Stimulated activated CD8-positive, alpha-beta memory T cell treated with anti-CD3 and anti-CD28 coated beads, Interleukin-7, amount 100 ng/mL, for 24 hours (primary cell): ENCODE measurements at places on chromosomes 13 and 19.

DNA sequence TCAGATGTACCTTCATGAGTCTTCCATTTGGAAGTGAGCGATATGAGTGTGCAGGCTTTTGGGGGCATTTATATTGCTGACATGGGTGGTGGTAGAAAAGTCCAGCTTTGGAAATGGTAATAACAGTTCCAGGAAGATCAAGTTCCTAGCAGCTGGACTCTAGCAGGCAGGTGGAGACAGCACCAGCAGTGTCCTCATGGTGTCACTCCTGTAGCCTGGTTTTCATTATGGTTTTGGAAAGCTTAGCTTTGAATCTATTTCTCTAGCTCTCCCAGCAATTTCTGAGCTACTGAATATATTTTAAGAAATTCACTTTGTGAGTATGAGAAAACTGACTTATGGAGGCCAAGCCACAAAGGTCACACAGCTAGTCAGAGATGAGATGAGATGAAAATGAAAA, 523.2 kb upstream of the HTR2A start:
- DNase-seq: no peak

DNA sequence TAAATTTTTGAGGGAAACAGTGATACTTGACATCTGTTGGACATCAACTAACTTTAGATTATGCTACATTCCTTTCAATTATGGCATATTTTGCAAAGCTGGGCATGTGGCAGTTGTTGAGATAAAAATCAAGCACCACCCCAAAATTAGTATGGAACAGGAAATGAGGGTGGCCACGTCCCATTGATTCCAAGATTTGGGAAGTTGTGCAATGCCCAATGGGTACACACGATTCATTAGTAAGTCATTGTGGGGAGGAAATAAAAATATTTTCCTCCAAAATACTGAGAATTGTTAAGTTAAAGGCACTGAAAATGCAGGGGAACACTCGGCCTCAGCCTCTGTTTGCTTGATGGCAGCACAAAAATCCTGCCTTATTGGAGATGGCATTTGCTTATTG, 7.6 kb downstream of the ERICH6B start:
- DNase-seq: no peak

- no peak for DNase-seq
Observed at GRCh38 chr19:46404753-46405468, 8.5 kb downstream of the CCDC8 start.

DNA sequence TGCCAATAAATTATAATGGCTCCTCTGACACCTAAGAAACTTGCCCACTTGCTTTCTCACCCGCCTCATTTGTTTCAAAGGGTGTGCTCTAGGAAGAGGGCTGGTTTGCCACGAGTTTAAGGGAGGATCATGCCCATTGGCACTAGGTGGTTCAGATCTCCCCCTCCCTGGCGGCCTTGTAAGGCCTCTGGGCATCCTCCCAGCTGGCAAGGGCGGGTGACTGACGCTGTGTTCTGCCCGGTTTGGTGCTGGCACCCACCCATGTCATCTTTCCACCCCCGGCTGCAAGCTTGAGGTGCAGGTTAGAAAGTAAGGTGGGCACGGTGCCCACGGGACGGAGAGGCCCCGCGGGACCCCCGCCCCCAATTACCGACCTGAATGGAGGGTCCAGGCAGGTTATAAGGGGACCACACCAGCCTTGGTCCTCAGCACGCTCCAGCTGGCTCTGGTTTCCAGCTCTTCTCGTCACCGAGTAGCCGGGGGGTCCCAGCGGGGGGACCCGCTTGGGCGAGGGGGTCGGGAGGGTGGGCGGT, 90.4 kb downstream of the PTPRS start:
- no peak for DNase-seq

GRCh38 chr19:16886305-16886880, 2.4 kb upstream of the F2RL3 start:
- DNase-seq: no peak

GRCh38 chr19:5588906-5589676, 21.3 kb upstream of the TINCR start:
- no peak for DNase-seq

GRCh38 chr13:32028711-32029110, 2.9 kb upstream of the FRY start:
- no peak for DNase-seq

- no peak for DNase-seq
Observed at GRCh38 chr19:43438291-43439031, 23.8 kb downstream of the TEX101 start.

DNA sequence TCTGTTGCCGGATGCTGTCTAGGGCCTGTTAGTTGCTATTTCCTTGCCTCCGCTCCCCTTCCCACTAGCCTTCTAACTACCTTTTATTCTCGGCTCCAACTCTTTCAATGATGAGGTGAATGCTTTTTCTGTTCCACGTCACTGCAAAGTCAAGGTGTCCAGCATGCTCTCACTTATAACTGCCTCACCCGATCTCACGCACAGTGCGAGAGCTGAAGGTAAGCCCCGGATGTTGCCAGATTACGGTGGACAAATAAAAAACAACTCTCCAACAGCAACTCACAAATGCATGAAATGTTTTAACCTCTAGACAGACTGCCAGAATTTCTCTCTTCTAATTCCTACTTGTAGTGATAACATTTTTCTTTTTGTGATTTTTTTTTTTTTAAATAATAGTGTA, 169.9 kb downstream of the STK24 start:
- DNase-seq: no peak

DNA sequence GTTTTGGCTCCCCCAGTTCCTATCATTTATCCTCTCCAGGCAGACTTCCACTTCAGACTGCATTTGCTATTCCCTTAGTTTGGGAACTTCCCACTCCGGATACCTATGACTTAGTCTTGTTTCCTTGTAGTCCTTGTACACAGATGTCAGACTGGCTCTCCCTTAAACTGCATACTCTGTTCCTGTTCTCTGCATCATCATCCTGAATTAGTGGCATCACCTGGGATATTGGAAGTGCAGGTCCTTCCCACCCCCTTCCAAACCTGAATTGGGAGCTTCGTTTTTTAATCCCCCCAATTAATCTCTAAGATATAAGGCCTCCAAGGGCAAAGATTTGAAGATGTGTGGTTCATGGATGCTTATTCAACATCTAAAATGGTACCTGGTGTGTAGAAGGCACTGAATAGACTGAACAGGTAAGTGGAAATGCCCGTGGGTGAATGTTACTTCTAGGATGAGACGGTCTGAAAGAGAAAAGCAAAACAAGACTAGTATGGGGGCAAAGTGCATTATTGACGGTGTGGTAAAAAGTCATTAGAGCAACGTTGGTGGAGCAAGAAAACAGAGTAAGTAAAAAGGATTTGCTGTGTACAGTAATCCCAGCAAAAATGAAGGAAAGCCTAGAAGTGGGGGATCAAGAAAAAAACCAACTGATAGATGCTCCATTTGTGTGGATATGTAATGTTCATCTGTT, 9.6 kb downstream of the MIR17HG start:
- no peak for DNase-seq

- DNase-seq: no peak
Observed at GRCh38 chr13:97537110-97537509, 103.1 kb downstream of the RAP2A start.

- DNase-seq: no peak
Observed at GRCh38 chr19:19368087-19368486, 37.4 kb upstream of the GATAD2A start.

DNA sequence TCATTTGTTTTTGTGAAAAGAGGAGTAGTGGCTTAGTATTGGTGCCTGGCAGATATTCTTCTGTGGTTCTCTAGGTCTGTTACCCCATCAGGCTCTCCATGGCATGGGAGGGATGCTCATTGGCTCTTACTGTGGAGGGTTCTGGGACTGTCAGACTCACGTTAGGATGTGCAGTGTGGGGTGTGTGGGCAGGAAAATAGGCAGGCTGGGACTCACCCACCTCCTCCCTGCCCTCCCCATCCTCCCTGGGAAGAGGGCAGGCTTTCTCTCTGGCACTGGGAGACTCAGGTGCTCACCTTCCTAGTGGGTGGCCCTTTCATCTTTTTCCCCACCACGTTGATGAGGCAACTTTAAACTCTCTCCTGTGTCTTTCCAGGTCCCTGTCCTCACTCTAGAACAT, 44.2 kb downstream of the ZNF536 start:
- DNase-seq: no peak

GRCh38 chr13:23271331-23271730, 90.6 kb downstream of the SGCG start:
- DNase-seq: no peak

- DNase-seq: no peak
Observed at GRCh38 chr13:63741029-63741813, 2325.6 kb upstream of the PCDH20 start.

DNA sequence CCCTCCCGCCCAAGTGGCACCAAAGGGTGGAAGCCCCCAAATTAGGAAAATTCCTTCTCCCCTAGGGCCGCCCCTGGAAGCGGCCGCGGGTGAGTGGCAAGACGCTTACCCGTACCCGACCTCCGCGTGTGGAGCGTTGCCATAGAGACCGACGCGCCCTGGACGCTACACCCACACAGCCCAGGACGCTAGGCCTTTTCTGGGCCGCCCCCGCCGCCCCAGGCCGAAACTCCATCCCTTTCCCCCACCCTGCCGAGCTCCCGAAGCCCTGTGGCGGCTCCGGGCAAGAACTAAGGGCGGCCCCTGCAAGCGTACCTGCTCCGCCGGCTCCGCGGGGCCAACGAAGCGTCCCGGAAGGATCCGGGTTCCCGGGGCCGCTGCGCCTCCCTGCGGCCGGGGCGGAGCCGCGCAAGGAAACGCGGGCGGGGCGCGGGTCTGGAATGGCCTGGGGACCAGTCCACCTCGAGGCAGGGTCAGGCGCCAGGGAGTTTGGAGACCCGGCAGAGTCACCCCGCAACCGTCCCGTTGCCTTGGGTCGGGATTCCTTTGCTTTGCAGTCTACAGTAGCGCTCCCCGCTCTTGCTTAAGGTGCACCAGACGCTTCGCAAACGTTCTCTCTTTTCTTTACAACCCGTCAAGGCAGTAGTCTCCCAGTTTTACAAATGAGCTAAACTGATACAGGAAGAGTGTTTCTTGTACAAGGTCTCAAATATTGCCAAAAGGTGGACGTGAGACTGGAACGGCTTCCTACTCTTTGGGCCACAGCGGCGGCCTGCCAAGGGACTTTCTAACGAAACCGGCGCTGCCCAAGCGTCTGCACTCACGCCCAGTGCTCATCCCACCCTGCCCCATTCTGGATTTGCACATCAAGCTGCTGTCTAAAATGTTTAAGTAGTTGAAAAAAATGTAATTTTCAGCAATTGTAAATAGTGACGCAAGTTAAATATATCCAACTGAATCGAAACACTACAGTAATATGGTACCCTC, at the start of gene NEK5:
TSS of gene NEK5 (minus strand) at position 360 of the 987 bp plus-strand sequence. CDS start 1,591 bp downstream, outside the sequence.
- peak; percentile 11 for DNase-seq

GRCh38 chr13:43720780-43721397, 65.9 kb downstream of the ENOX1 start:
- DNase-seq: no peak

DNA sequence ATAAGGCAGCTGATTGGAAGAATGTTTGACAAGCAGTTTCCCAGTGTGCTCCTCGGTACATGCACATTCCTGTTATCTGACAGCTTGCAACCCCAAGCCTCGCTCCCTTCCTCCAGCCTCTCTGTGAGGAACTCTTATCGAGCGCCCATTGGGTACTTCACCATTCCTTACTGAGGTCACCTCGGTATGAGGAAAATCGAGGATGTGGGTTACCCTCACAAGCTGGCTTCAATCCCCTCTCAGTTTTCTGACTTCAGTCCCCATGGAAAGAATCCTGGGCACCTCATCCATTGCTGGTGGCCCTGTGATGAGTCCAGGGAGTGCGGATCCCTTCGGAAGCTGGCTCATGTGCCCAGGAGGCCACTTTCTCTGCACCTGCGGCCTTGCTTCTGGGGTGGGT, 17.3 kb downstream of the TEX29 start:
- DNase-seq: no peak

DNA sequence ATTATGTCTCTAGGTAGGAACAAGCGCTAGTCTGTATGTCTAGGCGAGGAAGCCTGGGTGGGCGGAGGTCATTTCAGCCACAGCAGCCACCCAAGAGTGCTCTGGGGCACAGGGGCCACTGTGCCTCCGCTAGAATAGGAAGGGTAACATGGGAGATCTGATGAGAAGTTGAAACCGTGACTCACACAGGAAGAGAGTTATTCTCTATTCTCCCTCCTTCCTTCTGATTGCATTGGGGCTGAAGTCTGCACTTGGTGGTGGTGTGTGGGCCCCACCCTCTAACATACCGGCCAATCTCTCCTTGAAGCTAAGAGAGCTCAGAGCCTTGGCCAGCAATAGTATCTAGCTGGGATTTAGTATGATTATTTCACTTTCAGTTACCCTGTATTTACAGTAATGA, 20.3 kb upstream of the GGACT start:
- DNase-seq: no peak
